ENCODE measurements at places on chromosomes 4 and X.

DNA sequence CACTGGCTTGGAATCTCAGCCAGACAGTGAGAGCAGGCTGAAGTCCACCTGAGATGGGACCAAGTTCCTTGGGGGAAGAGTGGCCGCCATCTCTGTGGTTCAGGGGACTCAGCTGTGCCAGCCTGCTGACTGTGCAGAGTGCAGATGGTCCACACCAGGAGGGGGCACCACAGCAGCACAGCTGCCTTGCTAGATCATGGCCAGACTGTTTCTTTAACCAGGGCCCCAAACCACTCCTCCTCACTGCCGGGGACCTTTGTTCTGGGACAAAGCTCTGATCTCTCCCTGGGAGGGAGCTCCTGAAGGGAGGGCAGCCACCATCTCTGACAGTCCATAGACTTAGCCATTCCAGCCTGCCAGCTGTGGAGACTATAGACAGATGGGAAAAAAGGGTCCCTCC is 2189.6 kb downstream of the PCDH7 start:
- DNase-seq: no peak

GRCh38 chr4:47705326-47705981 is 132.4 kb downstream of the CORIN start:
- no peak for DNase-seq

- DNase-seq: no peak
Observed at GRCh38 chrX:11264925-11265324, 28.3 kb upstream of the AMELX start.

- no peak for DNase-seq
Observed at GRCh38 chrX:129759576-129760061, 20.1 kb upstream of the SASH3 start.

DNA sequence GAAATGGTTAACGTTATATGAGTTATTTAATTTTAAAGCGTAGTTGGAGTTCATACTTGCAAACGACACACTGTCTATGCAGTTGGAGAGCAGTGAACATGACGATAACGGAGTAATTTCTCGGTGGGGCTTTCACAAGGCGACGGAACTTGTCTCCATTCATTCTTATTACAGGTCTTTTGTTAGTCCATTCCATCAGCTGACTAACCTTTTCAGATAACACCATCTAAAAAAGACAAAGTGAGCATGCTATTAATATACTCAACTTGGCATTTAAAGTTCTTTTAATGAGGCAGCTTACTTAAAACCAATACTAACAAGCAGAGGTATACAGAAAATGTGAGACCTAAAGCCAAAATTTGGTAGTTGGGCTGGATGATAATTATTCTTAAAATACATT is 19.9 kb downstream of the MAGT1 start:
- no peak for DNase-seq

GRCh38 chrX:76931518-76931917 is 504.0 kb downstream of the MAGEE1 start:
- DNase-seq: no peak

- DNase-seq: no peak
Observed at GRCh38 chr4:2362266-2363055, 56.0 kb downstream of the ZFYVE28 start.
